ENCODE measurements at places on chromosomes 4 and X. TPM values are rescaled to one million over a fixed set of nuclear protein-coding genes. Genes with fewer than 3 reads are reported as not detected.

SUV39H1 gene
- total RNA-seq, result 4.7 TPM

GRCh38 chrX:151812661-151813060 lies 78.1 kb downstream of the CNGA2 start:
- DNase-seq, result no peak

PAGE2 gene
- total RNA-seq, result not detected

- no peak for DNase-seq
Observed at GRCh38 chr4:171565130-171565788, 247.9 kb upstream of the GALNTL6 start.

- DNase-seq, result peak; percentile 73
Observed at GRCh38 chr4:139656614-139657486, 8.8 kb upstream of the MGST2 start.

ZNF185 gene
- 35.2 TPM for total RNA-seq

RASGEF1B gene
- 15.3 TPM for total RNA-seq

GRCh38 chr4:6639137-6639680 lies 1.3 kb upstream of the MRFAP1 start:
- no peak for DNase-seq

GRCh38 chrX:138018145-138018799 lies 452.3 kb downstream of the ZIC3 start:
- DNase-seq, result no peak

DNA sequence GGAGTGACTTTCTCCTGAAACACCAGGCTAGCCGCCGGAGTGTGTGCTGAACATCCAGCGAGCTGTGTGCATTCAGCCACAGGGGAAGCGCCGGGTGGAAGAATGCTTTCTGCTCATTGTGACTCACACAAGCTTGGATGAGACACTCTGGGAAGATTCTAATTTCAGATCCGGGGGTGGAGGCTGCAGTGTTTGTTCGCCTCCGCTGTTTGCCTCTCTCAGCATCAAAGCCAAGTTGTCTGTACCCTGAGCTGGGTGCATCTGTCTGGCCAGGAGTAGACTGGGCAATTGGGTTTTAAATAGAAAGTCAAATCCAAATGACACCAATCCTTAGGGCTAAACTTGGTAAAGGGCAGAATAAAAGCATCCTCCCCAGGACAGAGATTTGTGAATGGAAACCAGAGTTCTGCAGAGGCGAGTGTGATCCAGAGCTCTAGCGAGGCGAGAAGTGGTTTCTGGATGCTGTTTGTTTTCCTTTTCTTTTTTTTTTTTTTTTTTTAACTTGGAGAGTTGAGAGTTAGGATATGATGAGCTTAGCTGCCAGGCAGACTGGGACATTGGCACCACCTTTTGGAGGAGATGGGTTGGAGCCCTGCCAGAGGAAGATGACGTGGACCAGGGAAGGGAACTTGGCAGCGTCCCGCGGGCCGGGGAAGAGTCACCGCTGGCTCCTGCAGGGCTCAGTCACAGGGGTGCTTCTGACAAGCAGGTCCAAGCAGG lies 196.0 kb upstream of the PSAPL1 start:
- DNase-seq, result peak; percentile 83

- no peak for DNase-seq
Observed at GRCh38 chr4:66949419-66949818, 595.9 kb downstream of the CENPC start.

DNA sequence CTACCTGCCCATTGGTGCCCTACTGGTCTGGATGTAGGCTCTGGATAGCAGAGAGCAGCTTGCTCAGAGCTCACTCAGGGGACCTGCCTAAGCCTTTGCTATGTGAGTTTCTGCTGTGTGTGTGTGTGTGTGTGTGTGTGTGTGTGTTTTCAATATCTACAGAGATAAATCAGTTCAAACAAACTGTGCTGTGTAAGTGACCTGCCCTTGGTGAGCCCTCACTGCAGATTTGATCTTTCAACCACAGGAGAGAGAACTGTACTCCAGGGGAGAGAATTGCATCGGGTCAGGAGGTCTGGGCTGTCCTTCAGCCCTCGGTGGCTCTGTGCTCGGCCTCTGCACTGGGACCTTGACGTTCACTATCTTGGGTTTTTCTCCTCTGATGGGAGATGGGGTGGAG lies 35.0 kb upstream of the CDKN2AIP start:
- DNase-seq, result no peak

GRCh38 chr4:132387060-132387459 lies 762.0 kb upstream of the PCDH10 start:
- no peak for DNase-seq

ATP10D gene
- 64.6 TPM for total RNA-seq

All from mammary epithelial cell (primary cell).